ENCODE measurements at places on chromosomes 4 and X.

GRCh38 chr4:15066140-15066539 lies 63.9 kb downstream of the CPEB2 start:
- no peak for DNase-seq

DNA sequence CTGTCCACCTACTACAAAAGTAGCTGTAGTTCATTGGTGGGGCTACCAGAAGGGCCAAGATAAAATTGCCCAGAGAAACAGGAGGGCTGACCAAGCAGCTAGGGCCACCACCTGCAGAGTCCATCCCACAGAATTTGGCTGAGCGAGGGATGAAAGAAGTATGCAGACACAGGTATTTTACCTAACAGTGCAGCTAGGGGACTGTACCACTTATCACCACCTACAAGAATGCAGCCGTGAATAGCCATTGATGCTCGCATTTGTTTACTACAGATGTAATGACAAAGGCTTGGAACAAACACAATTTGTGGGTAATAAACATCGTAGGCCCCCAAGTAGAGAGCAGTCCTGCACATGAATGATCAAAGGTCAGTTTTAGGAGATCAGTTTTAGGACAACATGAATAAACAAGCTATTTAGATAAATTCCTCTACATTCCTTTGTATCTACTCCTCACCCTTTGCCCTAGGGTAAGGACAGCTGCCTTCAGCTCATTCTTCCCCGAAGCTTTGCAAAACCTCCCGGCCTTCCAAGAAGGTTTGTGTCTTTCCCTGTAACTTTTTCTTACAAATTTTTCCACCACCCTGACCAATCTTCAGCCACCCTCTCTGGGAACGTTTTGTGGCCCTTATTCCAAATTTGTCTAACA lies 49.5 kb downstream of the ZNF718 start:
- DNase-seq: no peak

DNA sequence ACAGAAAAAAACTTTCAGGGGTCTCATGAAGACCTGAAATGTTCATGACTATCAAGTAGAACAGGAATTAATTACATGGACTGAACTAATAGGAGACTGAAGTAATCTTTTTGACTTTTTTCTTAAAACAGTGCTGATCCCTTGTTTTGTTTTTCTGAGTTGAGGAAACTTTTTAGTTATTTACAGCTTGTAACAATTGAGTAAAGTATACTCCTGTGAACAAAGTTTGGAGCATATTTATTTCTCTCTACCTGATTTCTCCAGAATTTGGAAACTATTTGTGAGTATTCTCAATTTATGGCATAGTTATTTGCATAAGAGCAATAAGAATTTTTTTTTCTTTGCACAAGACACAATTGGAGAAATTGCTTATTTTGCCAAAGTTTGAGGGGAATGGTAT lies 64.8 kb downstream of the PCDH18 start:
- no peak for DNase-seq

- DNase-seq: no peak
Observed at GRCh38 chrX:16202943-16203342, 35.7 kb downstream of the MAGEB17 start.

- no peak for DNase-seq
Observed at GRCh38 chr4:55397520-55398321, 2.0 kb downstream of the TMEM165 start.

DNA sequence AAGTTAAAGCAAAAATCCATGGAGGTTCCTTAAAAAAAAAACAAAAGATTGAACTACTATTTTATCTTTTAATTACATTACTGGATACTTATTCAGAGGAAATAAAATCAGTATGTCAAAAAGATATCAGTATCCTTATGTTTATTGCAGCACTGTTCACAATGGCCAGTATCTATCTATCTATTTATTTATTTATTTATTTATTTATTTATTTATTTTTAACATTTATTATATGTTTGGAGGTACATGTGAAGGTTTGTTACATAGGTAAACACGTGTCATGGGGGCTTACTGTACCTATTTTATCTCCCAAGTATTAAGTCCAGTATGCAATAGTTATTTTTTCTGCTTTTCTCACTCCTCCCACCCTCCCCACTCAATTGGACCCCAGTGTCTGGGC lies 881.1 kb upstream of the POU3F4 start:
- DNase-seq: no peak

DNA sequence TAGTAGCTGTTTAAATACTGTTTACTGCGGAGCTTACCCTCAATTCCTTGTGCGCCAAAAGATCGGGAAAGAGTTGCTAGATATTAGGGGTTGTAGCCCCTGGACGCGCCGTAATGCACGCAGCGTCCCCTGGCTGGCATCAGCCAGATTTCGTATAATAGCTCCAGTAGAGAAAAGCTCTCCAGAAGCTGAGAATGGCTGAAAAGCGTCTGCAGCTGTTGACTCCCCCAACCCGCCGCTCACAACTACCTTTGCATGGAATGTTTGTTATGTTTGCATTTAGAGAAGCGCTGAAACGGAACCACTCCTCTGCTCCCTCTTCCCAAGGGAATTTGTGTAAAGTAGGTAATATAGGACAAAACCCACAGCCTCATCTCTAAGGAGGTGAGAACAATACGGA lies 3.7 kb downstream of the DOCK11 start:
- DNase-seq: no peak

DNA sequence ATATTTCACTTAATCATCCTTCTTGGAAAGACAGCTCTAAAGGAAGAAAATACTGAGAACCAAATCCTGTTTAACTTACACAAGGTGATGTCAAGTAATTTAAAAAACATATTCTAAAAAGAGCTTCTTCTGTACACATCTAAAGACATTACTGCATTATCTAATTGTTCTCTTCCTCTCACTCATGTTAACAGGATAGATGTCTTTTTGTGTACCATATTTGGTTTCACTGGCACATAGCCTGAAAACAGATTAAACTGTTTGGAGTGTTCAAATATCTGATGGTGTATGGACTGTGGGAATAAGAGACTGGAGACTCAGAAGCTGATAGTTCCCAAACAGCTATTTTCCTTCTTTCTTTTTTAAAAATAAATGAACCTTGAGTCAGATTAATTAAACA lies 213.3 kb upstream of the MAB21L2 start:
- no peak for DNase-seq

Data from HS-27A (cell line).